ENCODE measurements at places on chromosomes 1 and 21.
A peak's percentile ranks its signal among the peaks of the same experiment; 100 is the strongest.

GRCh38 chr1:33852711-33853110 lies 11.2 kb upstream of the HMGB4 start:
- H3K4me3 ChIP-seq: no peak overlapping the region
- H3K27me3 ChIP-seq: peaks cover 8% of the 10 kb centered on the region
- H3K36me3 ChIP-seq: no peaks in the 10 kb centered on the region
- no peak for DNase-seq

DNA sequence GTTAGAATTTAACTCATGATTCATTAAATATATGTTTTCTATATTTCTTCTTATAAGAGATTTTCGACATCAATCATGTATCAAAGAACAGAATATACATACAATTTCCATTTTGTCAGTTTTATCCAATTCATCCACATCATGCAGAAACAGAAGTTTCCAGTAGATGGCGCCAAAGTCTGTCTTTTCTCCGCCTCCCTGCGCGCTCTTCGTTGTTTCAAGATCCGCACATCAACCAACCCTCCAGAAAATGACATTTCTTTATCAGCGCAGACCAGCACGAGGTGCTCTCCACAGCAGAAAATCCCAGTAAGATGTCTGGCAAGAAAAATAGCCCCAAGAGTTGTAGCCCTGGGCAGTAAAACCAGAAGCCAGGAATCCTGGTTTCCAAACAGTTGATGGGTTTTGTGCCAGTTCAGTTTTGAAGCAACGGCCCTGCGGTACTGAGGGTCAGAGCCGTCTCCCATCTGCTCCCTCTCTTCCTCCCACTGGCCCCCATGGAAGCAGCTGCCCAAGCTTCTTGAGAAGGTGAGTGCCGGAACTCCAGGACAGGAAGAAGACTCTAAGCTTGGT lies 38.6 kb upstream of the GPR137B start:
- no peaks in the 10 kb centered on the region for H3K27me3 ChIP-seq
- peak; percentile 68 for DNase-seq
- no peaks in the 10 kb centered on the region for H3K36me3 ChIP-seq
- H3K27ac ChIP-seq: no peak overlapping the region
- peaks cover 2% of the 10 kb centered on the region for H3K4me1 ChIP-seq

DNA sequence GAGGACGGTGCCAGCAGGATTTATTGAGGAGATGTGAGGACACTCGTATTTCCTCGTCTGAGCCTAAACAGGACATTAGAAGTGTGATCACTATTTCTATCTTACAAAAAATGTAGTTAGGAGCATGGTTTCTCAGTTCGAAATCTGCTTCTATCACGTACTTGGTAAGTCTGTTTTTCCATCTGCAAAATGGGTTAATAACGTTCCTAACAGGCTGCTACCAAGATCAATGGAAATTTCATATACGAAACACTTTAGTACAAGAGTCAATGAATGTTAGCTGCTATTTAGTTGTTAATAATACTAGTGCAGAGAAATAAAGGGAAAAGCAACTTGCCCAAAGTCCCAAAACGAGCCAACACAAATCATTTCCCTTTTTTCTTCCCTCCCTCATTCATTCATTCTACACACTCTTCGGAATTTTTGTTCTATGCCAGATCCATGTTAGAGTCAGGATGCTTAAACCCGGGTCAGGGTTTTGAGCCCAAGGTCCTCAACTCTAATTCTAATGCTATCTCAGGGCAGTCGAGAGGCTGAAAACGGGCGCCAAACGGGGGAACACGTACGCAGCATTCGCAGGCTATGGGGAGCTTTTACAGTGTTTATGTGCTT lies 608 bp downstream of the SNRNP40 start:
- H3K27me3 ChIP-seq: no peaks in the 10 kb centered on the region

DNA sequence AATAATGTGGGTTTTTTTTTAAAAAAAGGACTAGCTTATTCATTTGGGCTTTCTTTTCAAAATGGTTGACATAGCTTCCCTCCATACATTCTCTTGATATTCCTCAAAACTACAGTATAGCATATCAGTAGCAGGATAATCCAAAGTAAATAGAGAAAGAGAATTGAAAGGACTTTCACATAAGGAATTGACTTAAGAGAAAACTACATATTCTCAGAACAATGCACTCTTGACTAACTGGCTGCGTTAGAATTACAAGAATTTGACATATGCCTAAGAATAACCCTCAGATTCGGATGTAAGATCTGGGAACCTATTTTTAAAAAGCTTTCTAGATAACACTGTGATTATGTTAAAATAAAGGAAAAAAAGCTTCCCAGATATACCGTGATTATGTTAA lies 3.1 kb downstream of the PRKAB2 start:
- H3K4me3 ChIP-seq: no peak overlapping the region
- H3K27ac ChIP-seq: no peak overlapping the region
- no peak for DNase-seq
- peaks cover 3% of the 10 kb centered on the region for H3K27me3 ChIP-seq
- peaks cover 47% of the 10 kb centered on the region for H3K36me3 ChIP-seq

DNA sequence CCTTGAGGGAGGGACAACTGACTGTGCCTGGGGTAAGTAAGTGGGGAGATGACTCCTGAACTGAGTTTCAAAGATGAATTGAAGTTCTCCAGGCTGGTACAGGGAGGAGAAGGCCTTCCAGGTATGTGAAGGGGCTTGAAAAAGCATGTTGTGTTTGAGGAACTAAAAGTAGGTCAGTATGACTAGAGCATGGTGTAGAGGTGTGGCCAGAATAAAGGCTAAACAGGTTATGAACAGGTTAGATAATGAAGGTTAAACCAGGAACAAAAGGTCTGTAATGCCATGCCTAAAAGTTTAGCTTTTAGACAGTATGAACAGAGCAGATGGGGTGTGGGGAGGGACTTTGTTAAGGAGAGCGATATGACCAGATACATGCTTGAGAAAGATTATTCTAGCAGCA lies 7.3 kb upstream of the CLSPN start:
- H3K4me3 ChIP-seq: no peak overlapping the region
- DNase-seq: no peak
- H3K36me3 ChIP-seq: no peaks in the 10 kb centered on the region
- H3K27me3 ChIP-seq: no peaks in the 10 kb centered on the region

DNA sequence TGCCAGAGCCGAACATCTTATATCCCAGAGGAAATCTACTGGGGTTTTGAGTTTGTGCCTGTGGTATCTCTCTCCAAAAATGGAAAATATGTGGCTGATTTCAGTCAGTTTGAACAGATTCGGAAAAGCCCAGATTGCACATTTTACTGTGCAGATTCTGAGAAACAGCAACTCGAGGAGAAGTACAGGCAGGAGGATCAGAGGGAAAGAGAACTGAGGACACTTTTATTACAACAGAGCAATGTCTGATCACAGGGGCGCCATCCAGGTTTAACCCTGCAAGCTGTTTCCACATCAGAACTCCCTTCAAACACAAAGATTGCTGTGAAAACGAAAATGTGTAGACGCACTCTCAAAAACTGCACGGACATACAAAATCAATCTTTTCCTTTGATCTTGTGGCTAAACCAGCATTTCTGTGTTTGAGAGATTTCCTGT lies 43.4 kb downstream of the KCNJ15 start:
- peaks cover 49% of the 10 kb centered on the region for H3K4me1 ChIP-seq
- H3K27me3 ChIP-seq: no peaks in the 10 kb centered on the region
- H3K36me3 ChIP-seq: peaks cover 2% of the 10 kb centered on the region
- H3K27ac ChIP-seq: peak overlapping the region; percentile 88
- DNase-seq: peak; percentile 36
- H3K4me3 ChIP-seq: peak overlapping the region; percentile 53

- peak; percentile 38 for DNase-seq
- peak overlapping the region; percentile 45 for H3K4me3 ChIP-seq
- peaks cover 21% of the 10 kb centered on the region for H3K27me3 ChIP-seq
Measured at GRCh38 chr1:21955501-21956281, 18.6 kb upstream of the HSPG2 start.

GRCh38 chr1:84985365-84985764 lies 11.5 kb downstream of the MCOLN2 start:
- H3K36me3 ChIP-seq: peaks cover 17% of the 10 kb centered on the region
- H3K4me3 ChIP-seq: no peak overlapping the region
- DNase-seq: no peak
- no peak overlapping the region for H3K27ac ChIP-seq
- H3K27me3 ChIP-seq: peaks cover 4% of the 10 kb centered on the region

DNA sequence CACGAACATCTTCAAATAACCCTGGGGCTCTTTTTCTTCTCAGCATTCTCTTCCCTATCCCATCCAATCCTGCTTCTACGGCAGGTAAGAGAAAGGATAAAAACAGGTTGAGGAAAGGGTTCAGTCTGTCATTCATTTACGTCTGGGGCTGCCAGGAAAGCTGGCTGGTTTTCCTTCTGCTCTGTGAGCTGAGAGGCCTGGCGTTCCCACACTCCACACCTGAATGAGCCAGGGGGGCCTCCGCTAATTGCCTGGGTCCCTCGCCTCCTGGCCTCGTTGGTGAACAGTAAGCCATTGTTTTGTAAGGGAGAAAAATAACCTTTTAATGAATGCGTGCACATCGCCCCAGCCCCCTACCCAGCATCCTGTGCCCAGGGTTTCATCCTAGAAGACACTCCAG lies 70.8 kb upstream of the SIM2 start:
- no peaks in the 10 kb centered on the region for H3K36me3 ChIP-seq
- H3K4me1 ChIP-seq: no peaks in the 10 kb centered on the region
- DNase-seq: no peak
- H3K4me3 ChIP-seq: no peak overlapping the region

GRCh38 chr1:205945069-205945468 lies 1.8 kb upstream of the SLC26A9 start:
- DNase-seq: no peak
- no peaks in the 10 kb centered on the region for H3K4me1 ChIP-seq
- no peak overlapping the region for H3K4me3 ChIP-seq
- peaks cover 77% of the 10 kb centered on the region for H3K27me3 ChIP-seq

DNA sequence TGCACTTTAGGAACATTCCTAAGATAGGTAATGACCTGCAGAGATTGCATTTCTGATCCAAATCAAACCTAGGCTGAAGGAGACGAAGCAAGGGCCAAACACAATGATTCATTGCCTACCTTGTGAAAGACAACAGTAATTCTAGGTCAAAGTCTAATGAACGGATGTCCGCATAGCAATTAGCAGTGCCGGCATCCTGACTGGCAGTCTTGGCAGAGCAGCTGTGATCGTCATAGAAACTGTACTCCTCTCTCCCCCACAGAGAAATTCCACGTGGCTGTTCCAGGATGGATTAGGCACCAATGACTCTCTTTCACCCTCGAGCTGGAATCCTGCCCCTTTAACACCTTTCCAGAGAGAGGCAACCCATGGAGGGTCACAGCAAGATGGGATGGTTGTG lies 28.9 kb upstream of the VAV3 start:
- H3K4me1 ChIP-seq: no peaks in the 10 kb centered on the region
- H3K36me3 ChIP-seq: no peaks in the 10 kb centered on the region
- H3K27me3 ChIP-seq: no peaks in the 10 kb centered on the region
- no peak overlapping the region for H3K27ac ChIP-seq

DNA sequence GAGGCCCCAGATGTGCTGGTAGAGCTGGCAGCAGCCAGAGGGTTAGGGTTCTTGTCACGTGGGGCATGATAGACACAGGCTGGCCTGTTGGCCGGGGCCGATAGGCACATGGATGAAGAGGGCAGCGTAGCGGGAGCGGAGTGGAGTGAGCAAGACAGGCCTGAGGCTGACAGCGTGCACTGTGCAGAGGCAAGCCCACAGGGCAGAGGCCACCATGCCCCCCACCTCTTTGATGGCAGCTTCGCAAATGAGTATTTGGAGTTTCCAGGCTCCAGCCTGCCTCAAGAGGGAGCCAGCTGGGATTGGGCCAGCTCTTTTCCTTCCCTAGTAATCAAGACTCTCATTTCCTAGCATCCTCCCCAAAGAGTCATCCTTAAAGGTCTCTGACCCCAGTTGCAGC lies 43.5 kb downstream of the TMCC2 start:
- H3K36me3 ChIP-seq: no peaks in the 10 kb centered on the region
- no peak overlapping the region for H3K4me3 ChIP-seq
- DNase-seq: no peak
- peaks cover 32% of the 10 kb centered on the region for H3K4me1 ChIP-seq

- H3K27ac ChIP-seq: no peak overlapping the region
- H3K4me3 ChIP-seq: no peak overlapping the region
- no peak for DNase-seq
- H3K27me3 ChIP-seq: peaks cover 26% of the 10 kb centered on the region
- peaks cover 1% of the 10 kb centered on the region for H3K4me1 ChIP-seq
- no peaks in the 10 kb centered on the region for H3K36me3 ChIP-seq
Measured at GRCh38 chr1:234750922-234751627, 141.1 kb upstream of the IRF2BP2 start.

- no peak overlapping the region for H3K4me3 ChIP-seq
- H3K36me3 ChIP-seq: no peaks in the 10 kb centered on the region
Measured at GRCh38 chr1:30166174-30166573, 557.2 kb downstream of the MATN1 start.

- no peak for DNase-seq
- H3K27ac ChIP-seq: no peak overlapping the region
- H3K4me3 ChIP-seq: no peak overlapping the region
- no peaks in the 10 kb centered on the region for H3K4me1 ChIP-seq
Measured at GRCh38 chr1:30058970-30059369, 664.4 kb downstream of the MATN1 start.

- no peak overlapping the region for H3K27ac ChIP-seq
- no peaks in the 10 kb centered on the region for H3K36me3 ChIP-seq
- DNase-seq: no peak
- H3K27me3 ChIP-seq: no peaks in the 10 kb centered on the region
- H3K4me1 ChIP-seq: no peaks in the 10 kb centered on the region
Measured at GRCh38 chr1:241775021-241775420, 73.0 kb upstream of the EXO1 start.

GRCh38 chr1:183236158-183236725 lies 50.2 kb downstream of the LAMC2 start:
- H3K4me1 ChIP-seq: no peaks in the 10 kb centered on the region
- H3K36me3 ChIP-seq: no peaks in the 10 kb centered on the region
- peaks cover 27% of the 10 kb centered on the region for H3K27me3 ChIP-seq
- H3K4me3 ChIP-seq: no peak overlapping the region
- no peak for DNase-seq

- DNase-seq: no peak
- H3K4me1 ChIP-seq: no peaks in the 10 kb centered on the region
- H3K4me3 ChIP-seq: no peak overlapping the region
- no peak overlapping the region for H3K27ac ChIP-seq
Measured at GRCh38 chr1:157194731-157195520, 56.7 kb upstream of the ETV3 start.

GRCh38 chr1:10608690-10609089 lies 133.9 kb downstream of the PEX14 start:
- no peaks in the 10 kb centered on the region for H3K4me1 ChIP-seq
- H3K4me3 ChIP-seq: no peak overlapping the region
- no peaks in the 10 kb centered on the region for H3K36me3 ChIP-seq
- no peak overlapping the region for H3K27ac ChIP-seq
- no peak for DNase-seq

GRCh38 chr1:228370941-228371740 lies 35.5 kb downstream of the TRIM11 start:
- H3K4me1 ChIP-seq: no peaks in the 10 kb centered on the region
- H3K4me3 ChIP-seq: no peak overlapping the region
- H3K27ac ChIP-seq: no peak overlapping the region
- no peaks in the 10 kb centered on the region for H3K36me3 ChIP-seq
- no peak for DNase-seq
- no peaks in the 10 kb centered on the region for H3K27me3 ChIP-seq

Data from activated naive CD4-positive, alpha-beta T cell treated with anti-CD3 and anti-CD28 coated beads, Interleukin-2, amount 10 ng/mL, durations not matched to agents 7 days and 5 days (primary cell).